Iris pigment epithelial cell (primary cell): ENCODE measurements at places on chromosomes 1 and 21.

GRCh38 chr21:36436829-36437744 is 42.8 kb downstream of the CLDN14 start:
- no peak for DNase-seq

DNA sequence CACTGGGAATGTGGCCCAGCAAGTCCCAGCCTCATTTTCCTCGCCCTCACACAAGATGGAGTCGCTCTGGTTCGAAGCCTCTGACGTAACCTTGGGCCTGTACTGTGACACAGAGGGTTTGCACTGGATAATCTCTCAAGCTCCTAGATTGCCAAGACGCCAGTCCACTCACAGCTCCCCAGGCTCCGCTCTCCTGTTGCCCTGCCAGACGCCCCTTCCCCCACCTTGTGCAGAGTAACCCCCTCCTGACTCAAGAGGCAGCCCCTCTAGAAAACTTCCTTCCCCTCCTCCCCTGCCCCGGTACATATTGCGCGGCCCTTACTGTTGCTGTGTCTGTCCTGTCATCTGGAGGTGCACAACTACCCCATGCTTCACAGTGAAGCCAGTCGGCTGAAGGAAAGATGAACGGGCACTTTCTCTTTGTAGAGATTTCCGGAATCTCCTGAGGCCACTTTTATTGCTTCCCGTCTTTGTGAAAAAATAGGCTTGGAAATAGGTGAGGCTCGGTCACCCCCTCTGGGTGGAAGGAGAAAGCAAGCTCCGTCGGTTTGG is 981 bp upstream of the KIAA1614 start:
- DNase-seq = peak; percentile 27

GRCh38 chr1:239268941-239269340 is 117.4 kb upstream of the CHRM3 start:
- no peak for DNase-seq

DNA sequence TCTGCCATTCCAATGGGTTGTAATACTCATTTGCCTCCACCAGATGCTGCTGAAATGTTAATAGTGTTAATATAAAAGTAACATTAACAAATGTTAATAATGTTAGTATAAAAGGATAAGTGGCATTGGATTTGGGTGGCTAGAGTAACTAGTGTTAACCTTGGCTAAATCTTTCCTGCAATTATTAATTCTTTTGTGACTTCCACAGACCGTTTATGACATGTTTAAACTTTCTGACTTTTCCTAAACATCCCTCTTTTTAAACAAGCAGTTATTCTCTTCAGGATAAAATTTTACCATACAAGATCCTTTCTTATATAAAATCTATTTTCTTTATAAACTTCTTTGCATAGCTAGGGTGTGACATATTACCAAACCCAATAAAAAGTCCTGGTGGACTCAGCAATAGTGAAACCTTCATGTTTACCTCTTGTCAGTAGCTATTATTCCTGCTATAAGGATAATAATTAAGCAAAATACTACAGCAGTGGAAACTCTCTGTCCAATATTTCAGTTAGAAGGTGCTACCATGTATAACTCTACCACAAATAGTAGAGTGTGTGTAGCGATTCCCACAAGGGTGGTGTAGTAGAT is 41.5 kb downstream of the CCDC30 start:
- DNase-seq = no peak

DNA sequence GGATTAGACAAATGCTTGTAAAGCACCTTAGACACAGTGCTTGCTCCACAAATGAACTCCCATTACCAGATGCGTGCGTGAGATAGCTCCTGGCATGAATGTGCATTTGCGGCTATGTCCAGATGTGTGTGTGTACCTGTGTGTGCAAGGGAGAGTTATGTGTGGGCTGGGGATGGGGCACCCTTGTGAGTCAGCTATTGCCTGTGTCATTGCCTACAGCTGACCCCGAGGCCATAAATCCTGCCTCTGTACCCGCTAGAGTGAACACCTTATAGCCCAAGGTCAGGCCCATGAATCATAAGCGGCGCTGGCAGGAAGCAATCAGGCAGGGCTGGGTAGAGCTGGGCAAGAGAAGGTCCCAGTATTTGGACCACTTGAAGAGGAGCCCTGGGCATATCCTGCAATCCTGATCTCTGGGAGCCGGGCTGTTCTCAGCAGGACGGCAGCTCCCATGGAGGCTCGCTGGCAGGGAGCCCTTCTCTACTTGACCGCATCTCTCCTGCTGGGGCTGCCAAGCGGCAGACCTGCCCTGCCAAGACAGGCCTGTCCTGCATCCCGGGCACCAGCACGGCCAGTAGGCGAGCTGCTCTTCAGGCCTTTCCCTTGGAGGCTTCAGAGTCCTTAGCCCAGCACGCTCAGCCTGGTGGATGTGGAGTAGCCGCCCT is 86.4 kb downstream of the TMEM53 start:
- DNase-seq = no peak

DNA sequence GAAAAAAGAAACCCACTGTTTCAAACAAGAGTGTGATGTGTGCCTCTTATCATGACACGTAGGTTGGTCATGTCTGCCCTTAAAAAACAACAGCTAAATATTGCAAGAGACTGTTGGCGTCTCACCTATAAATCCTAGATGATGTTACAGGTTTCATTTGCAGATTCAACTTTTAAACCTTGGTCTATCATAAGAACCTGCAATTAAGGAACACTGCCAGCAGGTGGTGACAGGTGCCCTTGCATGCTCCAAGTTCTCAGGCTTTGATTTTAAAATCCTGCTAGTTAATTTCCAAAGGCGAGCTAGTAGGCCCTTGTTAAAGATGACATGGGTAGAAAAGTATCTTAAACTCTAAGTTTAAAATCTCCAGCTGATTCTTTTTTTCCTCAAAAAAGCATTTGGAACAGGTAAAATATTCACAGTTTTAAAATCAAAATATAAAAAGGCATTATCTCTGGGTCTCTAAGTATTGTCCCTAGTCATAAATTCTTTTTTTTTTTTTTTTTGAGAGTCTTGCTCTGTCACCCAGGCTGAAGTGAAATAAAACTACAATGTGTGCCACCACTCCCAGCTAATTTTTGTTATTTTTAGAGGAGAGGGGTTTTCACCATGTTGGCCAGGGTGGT is 39.1 kb downstream of the CLSTN1 start:
- DNase-seq = peak; percentile 67

DNA sequence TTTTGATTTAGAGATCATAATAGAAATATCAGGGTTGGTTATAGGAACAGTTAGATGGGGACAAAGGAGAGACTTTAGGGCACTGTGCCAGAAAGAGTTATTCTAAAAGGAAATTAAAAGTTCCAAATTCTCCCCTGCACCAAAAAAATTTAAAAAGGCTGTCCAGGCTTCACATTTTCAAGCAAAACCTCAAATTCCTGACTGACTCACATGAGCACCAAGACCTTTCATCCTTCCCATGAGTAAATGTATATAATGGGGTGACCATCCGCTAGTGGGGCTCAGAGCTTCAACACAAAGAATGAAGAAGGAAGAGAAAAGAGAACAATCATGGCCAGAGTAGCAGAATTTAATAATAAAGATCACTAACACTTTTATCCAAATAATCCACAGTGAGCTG is 131.6 kb upstream of the MROH9 start:
- DNase-seq = no peak

DNA sequence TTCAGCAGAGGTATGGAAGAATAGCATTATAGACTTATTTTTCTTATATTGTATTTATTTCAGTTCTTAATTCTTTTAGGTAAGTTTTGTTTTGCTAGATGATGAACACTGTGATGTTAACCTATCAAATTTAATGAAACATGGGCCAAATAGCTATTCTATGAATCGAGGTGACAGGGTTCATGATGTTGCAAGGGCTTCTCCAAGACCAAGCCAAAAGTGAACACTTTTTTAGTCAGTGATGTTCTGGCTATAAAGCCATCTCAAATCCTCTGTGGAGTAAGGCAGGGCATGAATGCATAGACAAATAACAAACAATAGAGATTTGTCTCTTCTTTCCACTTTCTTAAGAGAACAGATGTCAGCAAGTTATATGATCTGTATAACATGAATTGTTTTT is 26.7 kb downstream of the C1orf146 start:
- DNase-seq = peak; percentile 32

- no peak for DNase-seq
Observed at GRCh38 chr1:7259955-7260354, 474.7 kb downstream of the CAMTA1 start.

DNA sequence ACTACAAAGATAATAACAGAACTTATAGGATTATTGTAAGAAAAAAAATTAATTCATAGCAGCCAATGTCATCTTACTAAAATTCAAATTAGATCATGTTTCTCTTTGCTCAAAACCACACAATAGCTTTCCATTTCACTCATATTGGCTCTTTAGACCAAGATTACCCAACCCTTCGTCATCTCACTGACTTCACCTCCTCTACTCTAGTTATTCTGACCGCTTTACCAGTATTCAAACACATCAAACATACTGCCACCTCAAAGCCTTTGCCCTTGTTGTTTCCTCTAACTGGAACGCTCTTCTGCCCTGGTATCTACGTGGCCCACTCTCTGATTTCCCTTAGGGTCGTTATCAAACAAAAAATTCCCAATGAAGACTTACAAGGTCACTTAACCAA is 1.7 kb downstream of the ANGPTL3 start:
- peak; percentile 80 for DNase-seq

- DNase-seq = peak; percentile 76
Observed at GRCh38 chr1:226046240-226046639, 16.3 kb upstream of the H3-3A start.

- DNase-seq = peak; percentile 66
Observed at GRCh38 chr1:214402613-214403083, 121.7 kb downstream of the SMYD2 start.

- peak; percentile 59 for DNase-seq
Observed at GRCh38 chr1:201709564-201710295, 119.2 kb upstream of the IPO9 start.

DNA sequence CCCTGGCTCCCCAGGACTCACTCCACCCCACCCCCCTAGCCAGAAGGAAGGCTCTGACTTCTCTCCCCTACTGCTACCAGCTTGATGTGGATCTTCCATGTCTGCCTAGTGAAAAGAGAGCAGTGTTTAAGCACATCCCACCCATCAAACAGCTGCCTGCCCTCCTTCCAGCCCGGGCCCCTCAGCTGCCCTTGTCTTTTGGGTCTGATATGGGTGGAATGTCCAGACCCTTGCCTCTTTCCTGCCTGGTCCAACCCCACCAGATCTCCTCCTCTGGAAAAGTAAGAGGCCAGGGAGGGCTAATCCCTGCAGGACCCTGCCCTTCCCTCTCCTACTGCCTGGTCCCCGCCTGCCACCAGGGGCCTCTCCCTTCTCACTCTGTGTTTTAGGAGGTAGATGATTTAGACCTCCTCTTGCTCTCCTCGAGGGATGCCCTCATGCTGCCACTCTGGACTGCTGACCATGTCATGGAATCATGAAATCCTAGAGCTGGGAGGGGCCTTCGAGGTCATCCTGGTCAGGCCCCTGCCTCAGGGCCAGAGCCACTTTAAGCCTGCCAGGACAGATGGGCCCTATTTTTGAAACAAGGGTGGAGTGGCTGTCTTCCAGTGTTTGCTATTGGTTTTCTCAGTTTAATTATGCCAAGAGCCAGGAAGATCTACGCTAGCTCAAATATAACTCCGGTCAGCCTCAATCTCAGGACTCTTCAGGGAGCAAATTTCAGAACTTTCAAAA is 15.8 kb upstream of the HSPG2 start:
- DNase-seq = no peak

DNA sequence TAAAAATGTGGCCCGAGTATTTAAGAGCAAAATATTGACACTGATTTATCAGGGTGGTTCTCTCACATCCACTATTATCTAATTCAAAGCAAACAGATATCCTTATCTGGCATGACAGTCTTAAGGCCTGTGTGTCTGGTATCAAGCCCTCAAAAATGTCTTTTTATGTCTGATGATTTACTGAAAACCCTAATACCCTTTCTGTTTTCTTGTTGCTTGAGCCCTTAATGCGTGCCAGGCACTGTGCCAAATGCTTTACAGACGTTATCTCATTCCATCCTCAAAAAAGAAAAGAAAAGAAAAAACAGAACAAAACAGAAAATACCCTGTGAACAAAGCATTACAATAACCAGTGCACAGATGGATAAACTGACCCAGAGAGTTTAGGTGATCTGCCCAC is 5.7 kb downstream of the DUSP23 start:
- peak; percentile 80 for DNase-seq

- no peak for DNase-seq
Observed at GRCh38 chr1:2320760-2321667, 70.3 kb downstream of the MORN1 start.

GRCh38 chr1:43237121-43237520 is 32.7 kb upstream of the TMEM125 start:
- no peak for DNase-seq

DNA sequence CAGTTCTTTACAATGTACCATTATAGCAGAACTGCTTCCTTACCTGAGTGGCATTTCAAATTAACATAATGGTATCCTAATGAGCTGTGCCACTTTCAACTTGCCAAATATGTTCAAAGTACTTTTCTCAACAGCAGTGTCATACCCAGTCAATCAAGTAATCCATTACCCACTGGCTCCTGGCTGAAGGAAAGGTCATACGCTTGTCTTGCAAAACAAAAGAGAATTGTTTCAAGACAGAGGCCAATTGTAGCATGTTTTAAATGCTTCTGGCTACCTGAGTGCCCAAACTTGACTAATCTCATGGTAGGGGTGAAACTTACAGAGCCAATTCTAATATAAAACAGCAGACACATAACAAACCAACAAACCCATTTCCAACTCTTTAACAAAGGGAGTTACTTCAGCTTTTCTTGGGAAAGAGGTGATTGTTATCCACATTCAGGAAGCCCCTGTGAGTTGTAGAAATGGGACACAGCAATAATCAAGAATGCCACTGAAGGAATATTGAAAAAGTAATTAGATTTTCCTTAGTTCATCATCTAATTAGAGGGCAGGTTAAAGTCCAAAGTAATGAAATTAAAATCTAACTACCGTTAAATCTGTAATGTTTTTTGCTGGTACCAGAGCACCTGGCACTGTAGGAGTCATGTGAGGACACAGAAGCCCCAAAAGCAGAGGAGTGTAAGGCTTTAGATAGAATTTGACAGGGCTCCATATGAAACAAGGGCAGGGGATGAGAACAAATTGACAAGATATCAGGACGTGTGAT is 241.9 kb downstream of the RWDD3 start:
- DNase-seq = no peak

DNA sequence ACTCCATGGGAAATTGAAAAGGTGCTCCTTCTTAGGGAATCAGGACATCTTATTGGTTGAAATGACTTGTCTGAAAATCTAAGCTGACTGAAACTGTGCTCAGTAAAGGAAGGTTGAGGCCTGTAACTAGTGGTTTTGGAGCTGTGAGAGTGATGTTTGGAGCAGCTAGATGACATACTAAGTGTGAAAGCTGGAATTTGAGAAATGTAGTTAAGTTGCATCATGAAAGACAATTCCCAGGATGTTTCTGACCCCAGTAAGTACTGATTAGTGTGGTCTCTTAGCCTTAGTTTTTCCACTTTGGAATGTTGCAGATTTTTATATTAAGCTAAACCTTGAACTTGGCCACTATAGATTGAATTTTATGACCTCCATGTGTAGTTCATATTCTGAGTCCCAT is 154.9 kb downstream of the PAPPA2 start:
- DNase-seq = no peak
